HCT116 (cell line): ENCODE measurements at places on chromosomes 4 and X. TPM values are rescaled to one million over a fixed set of nuclear protein-coding genes. Genes with fewer than 3 reads are reported as not detected.

GRCh38 chrX:100687546-100687945 is 43.5 kb downstream of the SRPX2 start:
- no peak for DNase-seq

The WNK3 gene
- total RNA-seq = 0.05 TPM

The PRR32 gene
- not detected for total RNA-seq

DNA sequence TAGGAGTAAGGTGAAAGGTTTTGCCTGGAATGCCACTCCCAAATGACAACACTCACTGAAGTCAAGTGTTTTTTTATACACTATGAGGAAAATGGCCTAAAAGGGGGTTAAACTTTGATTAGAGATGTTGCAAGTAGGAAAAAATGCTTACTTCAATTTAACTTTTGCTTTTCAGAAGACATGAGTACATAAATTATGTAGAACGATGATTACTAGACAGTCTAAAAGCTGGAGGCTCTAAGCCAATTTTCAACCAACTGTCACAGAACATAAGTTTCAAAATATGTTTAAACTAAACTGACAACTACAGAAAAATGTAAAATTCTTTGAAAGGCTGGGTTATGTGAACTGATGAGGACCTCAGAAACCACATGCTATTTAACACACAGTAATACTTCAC is 83.4 kb downstream of the SHISA3 start:
- no peak for DNase-seq

The RTL3 gene
- total RNA-seq = not detected

GRCh38 chrX:80513625-80514024 is 93.4 kb downstream of the TENT5D start:
- no peak for DNase-seq

DNA sequence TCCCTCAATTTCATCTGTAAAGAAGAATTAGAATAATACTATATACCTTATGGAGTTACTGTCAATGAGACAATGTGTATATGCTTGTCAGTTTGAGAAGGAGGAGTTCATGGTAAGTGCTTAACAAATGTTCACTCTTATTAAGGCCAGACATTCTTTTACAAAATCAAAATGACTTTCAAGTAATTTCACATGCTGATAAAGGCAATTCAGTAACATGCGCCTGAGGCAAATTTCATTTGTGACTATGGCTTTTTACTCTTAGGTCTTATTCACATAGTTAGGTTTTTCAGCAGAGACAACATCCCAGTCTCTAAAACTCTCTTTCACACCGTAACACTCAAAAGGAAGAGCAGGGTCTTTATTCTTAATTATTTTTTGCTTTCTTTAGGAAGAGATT is 174.4 kb downstream of the CAMK2D start:
- no peak for DNase-seq

The GAGE12D gene
- not detected for total RNA-seq

The SPANXC gene
- not detected for total RNA-seq

GRCh38 chr4:93084599-93085305 is 743.8 kb upstream of the ATOH1 start:
- no peak for DNase-seq
